Hematopoietic multipotent progenitor cell treated with erythropoietin and hydrocortisone succinate and interleukin-3 and kit ligand, for 8 days (in vitro differentiated cells): ENCODE measurements at places on chromosomes 1 and 21.

DNA sequence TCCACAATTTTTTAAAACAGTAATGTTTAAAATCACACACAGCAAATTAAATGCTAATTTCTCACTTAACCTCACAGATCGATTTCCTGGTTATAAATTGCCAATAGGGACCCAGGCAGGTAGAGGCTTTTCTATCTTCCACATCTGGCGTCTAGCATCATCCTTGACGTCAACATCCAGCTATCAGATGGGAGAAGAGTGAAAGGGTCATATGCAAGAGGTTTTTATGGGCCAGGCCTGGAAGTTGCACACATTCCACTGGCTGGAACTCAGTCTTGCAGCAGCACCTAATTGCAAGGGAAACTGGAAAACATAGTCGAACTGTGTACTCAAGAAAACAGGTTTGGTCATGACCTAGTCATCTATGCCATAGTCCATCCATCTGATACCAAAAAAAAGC lies 6.0 kb upstream of the EEIG2 start:
- no peak for DNase-seq

- no peak for DNase-seq
Measured at GRCh38 chr1:32521165-32521564, 18.1 kb upstream of the ZBTB8A start.

GRCh38 chr1:155202198-155202597 lies 5.5 kb downstream of the THBS3 start:
- no peak for DNase-seq

GRCh38 chr1:167654975-167655575 lies 25.0 kb downstream of the RCSD1 start:
- DNase-seq: no peak

DNA sequence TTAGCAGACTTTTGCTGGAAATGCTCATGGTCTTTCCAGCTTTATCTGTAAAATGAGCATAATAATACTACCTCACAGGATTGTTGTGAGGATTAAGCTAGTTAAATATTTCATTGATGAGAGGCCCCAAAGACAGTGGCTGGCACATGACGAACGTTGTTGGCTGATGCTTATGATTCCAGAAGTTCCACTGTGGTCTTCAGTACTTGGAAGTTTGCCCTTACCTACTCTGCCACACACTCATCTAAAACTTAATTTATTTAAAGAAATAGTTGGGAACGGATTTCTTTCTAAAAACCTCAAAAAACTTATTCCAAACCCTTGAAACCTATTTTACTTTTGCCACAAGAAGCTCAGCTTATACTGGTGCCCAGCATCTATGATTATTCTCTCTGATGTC lies 170.7 kb downstream of the DHRS3 start:
- DNase-seq: no peak

- DNase-seq: no peak
Measured at GRCh38 chr1:202283991-202284390, 57.7 kb downstream of the UBE2T start.

DNA sequence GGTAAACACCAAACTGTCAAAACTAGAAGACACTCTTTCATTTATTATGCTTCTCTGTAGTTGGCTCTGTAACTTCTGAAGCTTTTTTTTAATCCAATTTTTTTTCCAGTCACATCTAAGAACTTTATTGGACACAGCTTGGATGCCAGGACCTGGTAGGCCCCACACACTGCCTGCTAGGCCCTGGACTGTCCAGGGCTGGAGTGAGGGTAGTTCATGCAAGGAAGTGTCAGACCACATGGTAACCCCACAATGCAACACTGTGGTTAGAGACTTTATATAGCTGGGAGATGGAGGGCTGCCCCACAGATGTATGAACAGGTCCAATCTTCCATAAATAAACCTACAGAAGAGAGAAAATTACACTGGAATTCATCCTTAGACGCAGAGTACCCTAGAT lies 7.1 kb downstream of the SLC2A1 start:
- no peak for DNase-seq

GRCh38 chr1:226661965-226662364 lies 77.1 kb downstream of the ITPKB start:
- DNase-seq: no peak

- no peak for DNase-seq
Measured at GRCh38 chr1:181662606-181663005, 179.3 kb downstream of the CACNA1E start.

- DNase-seq: no peak
Measured at GRCh38 chr1:212461916-212462660, 29.4 kb downstream of the NENF start.

DNA sequence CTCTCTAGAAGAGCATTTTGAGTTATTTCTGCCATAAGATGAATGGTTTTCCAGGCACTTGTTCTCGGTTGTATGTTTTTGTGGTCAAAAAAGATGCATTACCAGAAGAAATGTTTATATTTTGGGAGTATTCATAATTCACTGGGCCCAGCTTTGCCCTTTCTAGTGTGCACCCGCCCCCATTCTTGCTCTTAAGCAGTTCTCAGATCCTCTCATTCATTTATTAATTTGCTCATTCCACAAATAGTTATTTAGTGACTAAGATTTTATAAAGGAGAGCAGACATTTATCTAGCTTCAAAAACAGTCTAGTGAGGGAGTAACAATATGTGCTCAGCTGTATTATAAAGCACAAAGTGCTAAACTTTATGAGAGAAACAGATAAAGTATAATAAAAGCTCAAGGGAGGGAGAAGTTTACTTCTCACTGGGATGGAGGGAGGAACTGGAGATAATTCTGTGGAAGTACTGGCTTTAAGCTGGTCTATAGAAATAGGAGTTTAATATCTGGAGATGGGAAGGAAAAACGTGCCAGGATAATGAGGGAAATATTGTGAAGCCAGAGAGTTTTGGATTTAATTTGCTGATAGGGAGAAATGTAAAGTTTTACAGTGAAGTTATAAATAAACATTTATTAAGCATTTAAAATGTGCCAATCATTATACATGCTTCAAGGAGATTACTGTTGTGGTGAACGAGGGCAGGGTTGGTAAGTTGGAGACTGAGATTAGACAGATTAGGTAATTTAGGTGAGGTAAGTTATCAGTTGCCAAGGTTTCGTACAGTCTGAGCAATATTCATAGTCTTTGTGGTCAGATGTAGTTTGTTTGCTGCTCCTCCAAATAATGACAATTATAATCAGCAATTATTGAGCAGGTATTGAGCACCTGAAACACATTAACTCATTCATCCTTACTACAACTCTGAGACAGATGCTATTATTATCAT lies 9.1 kb upstream of the MACF1 start:
- peak; percentile 73 for DNase-seq
